ENCODE measurements at places on chromosomes 3 and 15.

DNA sequence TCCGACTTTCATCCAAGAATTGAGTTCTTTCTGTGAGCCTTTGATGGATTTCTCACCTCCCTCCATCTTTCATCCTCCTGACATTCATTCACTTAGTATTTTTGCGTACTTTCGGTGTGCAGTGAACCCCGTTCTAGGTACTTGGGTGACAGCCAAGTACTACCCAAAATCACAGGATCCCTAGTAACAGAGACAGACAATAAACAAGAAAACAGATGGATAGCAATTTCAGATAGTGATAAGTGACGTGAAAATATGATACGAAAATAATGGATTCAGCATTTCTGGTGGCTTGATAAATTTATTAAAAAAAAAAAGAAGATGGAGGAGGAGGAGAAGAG, 264 bp upstream of the CMTM6 start:
- DNase-seq: no peak

DNA sequence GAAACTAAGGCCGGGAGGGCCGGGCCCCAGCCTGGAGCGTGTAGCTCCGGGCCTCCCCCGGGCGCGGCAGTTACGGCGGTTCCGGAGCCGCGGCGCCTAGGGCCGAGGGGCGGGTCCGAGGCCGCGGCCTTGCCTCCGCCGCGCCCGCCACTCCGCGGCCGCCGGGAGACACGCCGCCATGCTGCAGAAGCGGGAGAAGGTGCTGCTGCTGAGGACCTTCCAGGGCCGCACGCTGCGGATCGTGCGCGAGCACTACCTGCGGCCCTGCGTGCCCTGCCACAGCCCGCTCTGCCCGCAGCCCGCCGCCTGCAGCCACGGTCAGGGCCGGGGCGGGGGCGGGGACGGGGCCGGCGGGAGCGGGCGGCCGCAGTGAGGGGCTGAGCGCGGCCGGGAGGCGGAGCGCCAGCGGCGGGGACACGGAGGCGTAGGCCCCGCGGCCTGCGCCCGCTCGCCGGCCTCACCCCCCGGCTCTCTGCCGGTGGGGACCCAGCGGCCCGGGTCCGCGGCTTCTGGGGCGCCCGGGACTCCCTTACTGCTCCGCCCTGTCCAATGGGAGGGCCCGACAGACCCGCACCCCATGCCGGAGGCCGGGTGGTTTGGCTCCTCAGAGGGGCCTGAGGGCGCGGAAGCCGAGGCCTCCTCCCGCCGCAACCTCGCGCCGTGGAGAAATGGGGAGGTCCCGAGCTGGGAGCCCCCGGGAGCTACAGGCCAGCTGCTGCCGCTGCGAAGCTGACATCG, at the start of gene DIS3L:
DIS3L (plus strand) TSS at position 150 of the 738 bp plus-strand sequence; CDS start at position 179, 29 bp downstream.
- DNase-seq: peak; percentile 40

DNA sequence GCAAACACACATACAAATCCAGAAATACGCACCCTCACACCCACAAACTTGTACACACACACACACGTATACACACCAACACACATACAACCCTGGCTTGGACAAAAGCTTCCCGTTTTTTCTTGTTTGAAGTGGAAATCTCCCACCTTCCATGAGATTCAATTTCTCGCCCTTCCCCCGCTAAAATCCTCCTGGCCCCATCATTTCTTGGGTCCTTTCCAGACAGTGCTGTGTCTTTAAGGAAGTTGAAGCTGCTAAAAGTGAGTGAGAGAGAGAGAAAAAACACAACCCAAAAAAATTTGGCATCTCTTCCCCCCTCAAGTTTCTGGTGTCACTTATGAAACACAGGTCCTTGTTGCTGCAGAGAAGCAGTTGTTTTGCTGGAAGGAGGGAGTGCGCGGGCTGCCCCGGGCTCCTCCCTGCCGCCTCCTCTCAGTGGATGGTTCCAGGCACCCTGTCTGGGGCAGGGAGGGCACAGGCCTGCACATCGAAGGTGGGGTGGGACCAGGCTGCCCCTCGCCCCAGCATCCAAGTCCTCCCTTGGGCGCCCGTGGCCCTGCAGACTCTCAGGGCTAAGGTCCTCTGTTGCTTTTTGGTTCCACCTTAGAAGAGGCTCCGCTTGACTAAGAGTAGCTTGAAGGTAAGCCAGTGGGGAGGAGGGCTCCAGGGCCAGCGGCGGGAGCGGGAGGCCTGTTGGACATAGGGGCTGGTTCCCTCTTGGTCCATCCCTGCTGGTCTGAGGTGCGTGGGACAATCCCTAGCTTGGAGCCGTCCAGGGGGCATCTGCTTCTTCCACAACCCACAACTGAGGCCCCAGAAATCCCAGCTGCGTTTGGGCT, at the start of gene ISLR:
ISLR (plus strand) TSS at position 331 of the 839 bp plus-strand sequence. CDS start 1,149 bp downstream, outside the sequence.
- DNase-seq: no peak

DNA sequence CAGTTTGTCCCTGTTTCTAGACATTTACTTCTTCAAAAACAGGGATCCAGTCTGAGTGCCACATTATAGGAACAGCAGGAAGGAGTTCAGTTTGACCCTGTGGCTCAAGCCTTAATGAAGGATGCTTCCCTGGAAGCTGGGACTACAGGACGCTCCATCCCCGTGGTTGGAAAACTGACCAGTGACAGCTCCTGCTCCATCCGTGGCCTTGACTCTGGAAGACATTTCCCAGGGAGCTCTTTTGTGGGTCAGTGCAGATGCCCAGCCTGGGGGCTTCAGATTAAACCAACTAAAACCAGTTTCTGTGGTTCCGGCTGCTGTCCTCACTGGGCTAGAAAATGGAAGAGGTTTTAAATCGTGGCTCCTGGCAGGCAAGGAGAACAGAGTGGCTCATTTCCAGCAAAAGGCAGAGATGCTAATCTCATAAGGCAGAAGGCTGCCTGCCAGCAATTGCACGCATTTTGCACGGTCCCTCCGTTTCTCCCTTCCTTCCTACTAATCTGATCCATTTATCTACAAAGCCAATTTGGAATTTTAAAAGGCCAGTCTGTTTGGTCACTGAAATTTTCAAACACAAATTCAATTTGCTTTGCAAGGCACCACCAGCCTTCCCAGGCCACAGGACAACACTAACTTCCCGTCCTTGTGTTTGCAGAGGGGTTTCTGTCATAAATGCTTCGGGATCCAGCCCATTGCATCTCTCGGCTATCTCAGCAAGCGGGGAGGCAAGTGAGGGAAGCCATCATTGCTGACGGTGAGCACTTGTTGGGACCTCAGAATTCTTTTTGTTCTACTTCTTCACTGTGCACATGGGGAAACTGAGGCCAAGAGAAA, 6.2 kb upstream of the SSUH2 start:
- DNase-seq: no peak

DNA sequence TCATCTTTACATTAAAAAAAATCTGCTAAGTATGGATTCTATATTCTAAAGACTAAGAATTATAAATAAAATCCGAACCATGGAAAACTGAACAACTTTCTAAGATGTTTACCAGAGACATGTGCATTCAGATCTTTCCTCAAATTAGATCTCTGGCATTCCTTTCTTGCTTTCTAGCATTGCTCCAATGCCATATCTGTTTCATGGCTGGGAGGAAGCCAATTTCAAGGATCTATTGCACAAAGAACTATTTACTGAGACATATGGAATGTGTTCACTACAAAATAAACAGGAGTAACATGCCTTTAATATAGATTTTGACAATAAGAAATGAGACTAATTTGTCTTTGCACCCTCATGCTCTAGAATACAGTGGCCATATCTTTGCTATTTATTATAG, 45.1 kb upstream of the NANOGP8 start:
- no peak for DNase-seq

DNA sequence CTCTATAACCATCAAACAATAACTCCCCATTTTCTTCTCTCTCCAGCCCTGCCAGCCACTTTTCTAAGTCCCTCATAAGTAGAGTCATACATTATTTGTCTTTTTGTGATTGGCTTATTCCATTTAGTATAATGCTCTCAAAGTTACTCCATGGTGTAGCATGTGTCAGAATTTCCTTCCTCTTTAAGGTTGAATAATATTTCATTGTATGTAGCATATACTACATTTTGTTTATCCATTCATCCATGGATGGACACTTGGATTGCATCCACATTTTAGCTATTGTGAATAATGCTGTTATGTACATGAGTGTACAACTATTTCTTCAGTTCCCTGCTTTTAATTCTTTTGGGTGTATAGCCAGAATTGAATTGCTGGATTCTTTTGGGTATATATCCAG, 138.4 kb downstream of the ATG7 start:
- no peak for DNase-seq

DNA sequence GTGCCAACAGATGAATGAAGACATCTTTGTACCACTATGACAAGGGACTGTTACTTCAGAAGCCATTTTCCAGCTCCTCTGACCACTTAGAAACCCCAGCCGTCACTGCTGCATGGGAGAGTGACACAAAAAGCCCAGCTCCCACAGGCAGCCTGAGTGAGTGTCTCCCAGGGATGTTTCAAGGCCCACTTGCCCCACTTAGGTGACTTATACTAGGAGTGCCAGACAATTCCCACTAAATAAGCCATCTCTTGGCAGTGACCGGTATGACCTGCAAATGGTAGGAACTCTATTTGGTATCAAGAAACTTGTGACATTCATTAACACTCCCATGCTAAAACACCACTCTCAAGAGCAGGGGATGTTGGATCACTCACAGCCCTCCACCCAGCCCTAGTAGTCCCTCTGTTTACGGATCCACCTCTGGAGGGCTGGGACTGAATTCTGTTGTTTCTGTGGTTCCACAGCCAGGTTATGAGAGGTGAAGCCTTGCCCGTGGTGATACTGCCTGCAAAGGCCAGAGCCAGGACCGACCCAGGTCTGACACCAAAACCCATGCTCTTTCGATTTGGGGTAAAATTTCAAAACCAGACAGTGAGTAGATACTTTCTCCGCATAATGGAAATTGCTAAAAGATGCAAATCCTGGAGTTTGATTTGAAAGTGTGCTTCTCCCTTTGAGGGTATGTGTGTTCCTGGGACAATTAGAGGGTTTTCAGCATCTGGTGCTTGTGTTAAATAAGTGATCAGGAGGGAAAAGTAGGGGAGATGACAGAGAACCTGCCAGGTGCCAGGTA, 14.5 kb downstream of the RBP1 start:
- DNase-seq: no peak

DNA sequence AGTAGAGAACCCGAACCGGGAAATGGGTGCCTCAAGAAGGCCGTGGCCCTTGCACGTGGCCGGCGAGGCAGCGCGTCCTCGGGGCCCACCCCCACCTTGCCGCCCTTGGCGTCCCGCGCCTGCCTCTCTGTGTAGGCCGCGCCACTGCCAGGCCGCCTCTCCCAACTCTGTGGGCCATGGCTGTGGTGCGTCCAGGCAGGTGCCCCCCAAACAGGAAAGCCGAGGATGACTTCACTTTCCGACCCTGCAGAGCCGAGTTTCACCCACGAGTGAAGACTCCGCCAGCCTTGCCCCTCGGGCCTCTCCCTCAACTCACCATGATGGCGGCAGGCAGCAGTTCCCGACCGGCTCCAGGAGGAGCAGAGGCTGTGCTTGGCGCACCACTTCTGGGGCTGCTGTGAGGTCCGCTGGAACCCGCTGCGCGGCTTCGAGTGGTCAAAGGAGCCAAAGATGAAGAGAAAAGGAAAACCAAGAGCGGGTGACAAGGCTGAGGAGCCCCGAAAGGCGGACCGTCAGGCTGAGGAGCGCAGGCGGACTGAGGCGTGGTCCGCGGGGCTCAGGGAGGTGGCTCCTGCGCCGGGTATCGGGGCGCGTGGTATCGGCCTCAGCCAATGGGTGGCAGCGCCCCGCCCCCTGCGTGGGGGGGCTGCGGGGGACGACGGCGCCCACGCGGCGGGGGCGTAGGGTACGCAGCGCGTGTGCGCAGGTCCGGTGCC, at the start of gene DAZL:
DAZL (minus strand) TSS at position 537 of the 716 bp plus-strand sequence; CDS start at position 319, 218 bp downstream.
- DNase-seq: no peak

DNA sequence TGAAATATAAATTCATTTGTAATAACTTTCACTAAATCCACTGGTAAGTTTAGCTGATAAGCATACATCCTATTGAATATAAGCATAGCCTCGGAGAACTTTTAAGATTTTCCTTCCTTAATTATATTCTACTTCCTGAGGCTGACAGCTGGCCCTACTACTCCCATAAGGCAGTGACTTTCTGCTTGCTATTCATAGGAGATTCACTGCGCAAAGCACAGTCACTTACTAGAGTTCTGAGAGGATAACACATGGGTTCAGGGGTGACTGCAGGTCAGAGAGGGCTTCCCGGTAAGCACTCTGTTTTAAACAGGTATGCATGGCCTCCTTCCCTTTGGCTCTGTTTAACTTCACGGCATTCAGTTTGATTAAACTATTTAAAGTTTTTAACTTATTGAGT, 75.8 kb downstream of the FAIM start:
- DNase-seq: no peak

DNA sequence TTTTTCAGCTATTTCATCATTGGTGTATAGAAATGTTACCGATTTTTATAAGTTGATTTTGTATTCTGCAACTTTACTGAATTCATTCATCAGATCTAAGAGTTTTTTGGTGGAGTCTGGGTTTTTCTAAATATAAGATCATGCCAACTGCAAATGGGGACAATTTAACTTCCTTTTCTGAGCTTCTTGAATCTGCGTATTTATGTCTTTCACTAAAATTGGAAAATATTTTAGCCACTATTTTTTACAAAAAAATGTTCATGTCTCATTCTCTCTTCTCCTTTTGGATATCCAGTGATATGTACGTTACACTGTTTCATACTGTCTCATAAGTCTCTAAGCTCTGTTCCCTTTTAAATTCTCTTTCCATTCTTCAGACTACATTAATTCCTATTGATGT, 123.8 kb downstream of the ISL2 start:
- no peak for DNase-seq

DNA sequence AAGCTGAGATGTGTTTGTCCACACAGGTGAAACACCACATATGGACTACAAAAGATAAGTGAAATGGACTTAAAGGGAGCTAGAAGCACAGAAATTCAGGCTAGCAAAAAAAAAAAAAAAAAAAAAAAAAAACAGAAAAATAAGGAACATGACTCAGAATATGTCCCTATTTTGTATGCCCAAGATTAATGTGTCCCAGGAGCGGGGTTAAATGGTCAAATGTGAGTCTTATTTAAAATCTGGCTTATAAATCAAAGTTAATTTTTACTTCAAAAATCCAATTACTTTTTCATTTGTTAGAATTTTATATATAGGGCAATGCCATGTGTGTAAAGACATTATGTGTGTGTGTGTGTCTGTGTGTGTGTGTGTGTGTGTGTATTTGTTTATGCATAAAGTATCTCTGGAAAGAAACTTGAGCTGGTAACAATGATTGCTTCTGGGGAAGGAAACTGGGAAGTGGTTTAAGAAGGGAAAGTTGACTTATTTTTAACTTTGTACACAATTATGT, 986.5 kb downstream of the ROBO2 start:
- no peak for DNase-seq
